ENCODE measurements at places on chromosomes 1 and 21.

- no peak for DNase-seq
Observed at GRCh38 chr1:117662667-117663066, 56.8 kb downstream of the TENT5C start.

GRCh38 chr1:231216498-231216897 lies 24.5 kb upstream of the GNPAT start:
- no peak for DNase-seq

DNA sequence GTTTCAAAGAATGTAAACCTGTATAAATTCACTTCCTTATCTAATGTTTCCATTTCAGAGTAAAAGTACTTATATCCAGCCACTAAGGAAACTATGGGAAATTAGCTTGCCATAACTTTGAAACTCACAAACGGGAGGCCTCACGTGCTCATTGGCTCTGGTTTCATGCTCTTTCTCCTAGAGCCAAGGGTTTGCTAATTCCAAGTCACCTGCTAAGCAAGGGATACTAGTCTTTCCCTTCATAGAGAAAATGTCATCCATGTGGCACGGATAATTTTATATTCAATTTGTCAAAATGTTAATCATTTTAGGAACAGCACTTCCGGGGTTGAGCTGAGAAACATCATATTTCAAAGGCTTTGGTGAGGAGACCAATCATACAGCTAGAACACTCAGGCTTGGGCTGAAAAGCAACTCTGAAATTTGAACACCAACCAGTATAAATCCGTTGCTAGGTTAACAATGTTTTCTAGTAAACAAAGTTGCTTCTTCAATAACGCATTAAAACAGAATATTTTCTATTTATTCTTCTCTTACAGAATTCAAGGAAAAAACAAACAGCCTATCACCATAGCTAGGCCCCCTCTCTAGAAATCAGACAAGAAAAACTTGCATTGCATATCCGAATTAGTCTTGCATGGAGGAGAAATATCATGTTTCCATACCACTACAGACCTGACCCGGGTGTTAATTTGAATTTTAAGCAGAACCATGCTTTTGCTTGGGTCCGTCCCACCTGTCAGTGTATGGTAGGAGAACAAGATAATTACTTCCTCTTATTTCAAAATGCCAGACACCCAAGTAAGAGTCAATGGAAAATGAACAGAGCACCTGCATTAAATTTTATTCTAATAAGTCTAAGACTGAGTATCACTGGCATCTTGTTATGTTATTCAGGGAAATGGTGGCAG lies 196.1 kb upstream of the ESRRG start:
- no peak for DNase-seq

DNA sequence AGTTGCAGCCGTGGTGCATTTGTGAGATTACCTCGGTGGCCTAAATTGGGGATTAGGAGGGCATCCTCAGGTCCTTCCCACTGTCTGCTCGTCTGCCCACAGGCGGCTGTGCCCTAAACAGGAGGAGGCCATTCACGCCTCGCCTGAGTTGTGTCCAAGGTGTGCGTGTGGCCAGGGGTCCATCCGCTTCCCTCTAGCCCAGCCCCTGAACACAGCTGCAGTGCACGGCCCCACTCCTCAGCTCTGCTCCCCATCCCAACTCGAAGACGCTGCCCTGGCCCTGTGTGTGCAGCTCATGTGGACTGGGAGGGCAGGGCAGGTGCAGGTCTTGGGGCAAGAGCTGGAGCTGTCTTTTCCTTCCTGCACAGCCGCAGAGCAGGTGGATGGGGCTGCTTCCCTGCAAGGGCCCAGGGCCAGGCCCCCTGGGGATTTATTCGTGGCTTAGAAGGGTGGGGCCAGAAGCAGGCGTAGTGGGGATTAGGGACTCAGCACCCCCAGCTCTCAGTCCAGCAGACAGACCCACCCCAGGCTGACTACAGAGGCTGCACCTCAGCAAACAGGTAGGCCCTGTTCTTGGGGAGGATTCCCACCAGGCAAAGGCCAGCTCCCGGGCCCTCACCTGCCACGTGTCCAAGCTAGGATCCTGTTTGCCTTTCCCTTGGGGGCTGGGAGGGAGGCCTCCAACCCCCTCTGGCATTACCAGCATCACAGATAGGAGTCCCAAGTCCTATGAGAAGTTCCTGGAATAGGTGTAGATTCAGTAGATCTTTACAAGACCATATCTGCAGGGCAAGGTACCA lies 4.3 kb downstream of the GUK1 start:
- no peak for DNase-seq

DNA sequence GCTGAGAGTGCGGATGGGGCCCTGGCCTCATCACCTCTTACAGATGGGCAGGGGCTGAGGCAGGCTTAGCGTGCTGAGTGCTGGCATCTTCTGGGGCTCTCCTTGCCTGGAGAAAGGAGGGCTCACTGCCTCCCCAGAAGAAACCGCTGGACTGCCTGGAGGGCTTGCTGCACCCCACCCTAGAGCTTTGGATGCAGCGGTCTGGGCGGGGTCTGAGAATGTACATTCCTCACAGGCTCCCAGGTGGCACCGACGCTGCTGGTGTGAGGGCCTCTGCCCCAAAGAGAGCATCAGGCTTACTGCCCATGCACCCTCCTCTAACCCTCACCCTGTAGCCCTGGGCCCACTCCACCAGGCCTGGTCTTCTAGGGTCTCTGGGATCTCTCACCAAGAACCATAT lies 51.1 kb downstream of the RAP1GAP start:
- DNase-seq, result no peak

GRCh38 chr1:44609768-44610526 lies 64.3 kb downstream of the TMEM53 start:
- no peak for DNase-seq

GRCh38 chr1:9190234-9190633 lies 44.3 kb upstream of the H6PD start:
- DNase-seq, result no peak

DNA sequence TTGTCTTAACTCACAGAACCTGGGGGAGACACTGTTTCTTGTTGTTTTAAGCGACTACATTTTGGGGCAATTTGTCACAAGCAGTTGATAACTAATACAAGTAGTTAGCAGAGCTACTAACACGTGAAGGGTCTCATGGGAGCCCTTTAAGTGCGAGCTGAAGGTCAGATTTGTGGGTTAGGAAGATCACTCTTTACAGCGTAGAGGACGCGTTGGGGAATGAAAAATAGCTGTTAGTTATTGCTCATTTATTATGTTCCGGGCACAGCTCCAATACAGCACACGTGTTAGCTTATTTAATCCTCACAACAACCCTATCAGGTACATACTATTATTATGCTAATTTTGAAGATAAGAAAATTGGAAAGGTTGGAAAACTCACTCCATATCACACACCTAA lies 95.9 kb downstream of the ACTL8 start:
- DNase-seq, result no peak

GRCh38 chr1:170790651-170791071 lies 126.7 kb downstream of the PRRX1 start:
- no peak for DNase-seq
